ENCODE measurements at places on chromosomes 11 and 22. TPM values are rescaled to one million over a fixed set of nuclear protein-coding genes. Genes with fewer than 3 reads are reported as not detected.

PARVG gene
- total RNA-seq: 175 TPM

GRCh38 chr11:113203141-113203753, 111.1 kb upstream of the TTC12 start:
- DNase-seq: no peak

GRCh38 chr22:23058481-23059283, 11.6 kb upstream of the GNAZ start:
- no peak for DNase-seq

VPREB3 gene
- total RNA-seq: not detected

PATE4 gene
- not detected for total RNA-seq

GRCh38 chr11:8087185-8087584, 6.2 kb downstream of the TUB start:
- no peak for DNase-seq

DNA sequence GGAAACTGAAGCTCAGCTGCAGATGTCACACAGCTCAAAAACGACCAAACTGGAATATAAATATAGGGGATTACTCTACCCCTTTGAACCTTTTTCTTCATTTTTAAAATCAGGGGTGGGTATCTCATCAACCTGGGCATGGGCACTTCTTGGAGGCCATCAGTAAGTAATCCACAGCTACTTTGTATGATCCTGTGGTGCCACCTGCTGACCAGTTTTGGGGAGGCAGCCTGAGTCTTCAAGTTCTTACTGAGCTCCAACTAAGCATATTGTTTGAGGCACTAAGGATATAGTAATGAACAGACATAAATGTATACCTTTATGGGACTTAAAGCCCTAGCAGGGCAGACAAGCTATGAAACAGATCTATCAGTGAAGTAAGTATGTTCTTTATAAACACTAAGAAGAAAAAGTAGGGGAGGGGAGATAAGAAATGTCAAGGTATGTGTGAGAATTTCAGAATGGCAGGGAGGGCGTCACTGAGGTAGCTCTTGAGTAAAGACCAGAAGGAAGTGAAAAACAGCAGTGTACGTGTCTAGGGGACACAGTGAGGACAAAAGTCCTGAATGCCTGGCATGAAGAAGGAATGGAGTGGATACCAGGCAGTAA, 18.4 kb downstream of the TUB start:
- DNase-seq: peak; percentile 77

MAPK8IP2 gene
- 0.29 TPM for total RNA-seq

DNA sequence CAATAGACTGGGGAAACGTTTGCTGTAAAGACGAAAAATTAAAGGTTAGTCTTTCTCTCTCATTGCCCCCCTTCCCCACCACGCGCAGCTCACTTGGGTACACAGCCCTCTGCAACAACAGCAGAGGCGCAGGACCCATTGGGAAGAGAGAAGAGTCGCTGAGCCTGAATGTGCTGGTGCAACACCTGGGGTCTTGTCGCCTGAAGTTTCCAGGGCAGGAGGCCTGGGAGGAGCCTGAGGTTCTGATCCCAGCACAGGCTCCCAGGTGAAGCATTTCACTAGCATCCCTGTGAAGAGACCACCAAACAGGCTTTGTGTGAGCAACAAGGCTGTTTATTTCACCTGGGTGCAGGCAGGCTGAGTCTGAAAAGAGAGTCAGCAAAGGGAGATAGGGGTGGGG, 116.2 kb upstream of the NTM start:
- no peak for DNase-seq

PPFIBP2 gene
- total RNA-seq: 11.2 TPM

- DNase-seq: peak; percentile 28
These were observed 2.6 kb upstream of the CHRM1 start for GRCh38 chr11:62923601-62924411.

DNA sequence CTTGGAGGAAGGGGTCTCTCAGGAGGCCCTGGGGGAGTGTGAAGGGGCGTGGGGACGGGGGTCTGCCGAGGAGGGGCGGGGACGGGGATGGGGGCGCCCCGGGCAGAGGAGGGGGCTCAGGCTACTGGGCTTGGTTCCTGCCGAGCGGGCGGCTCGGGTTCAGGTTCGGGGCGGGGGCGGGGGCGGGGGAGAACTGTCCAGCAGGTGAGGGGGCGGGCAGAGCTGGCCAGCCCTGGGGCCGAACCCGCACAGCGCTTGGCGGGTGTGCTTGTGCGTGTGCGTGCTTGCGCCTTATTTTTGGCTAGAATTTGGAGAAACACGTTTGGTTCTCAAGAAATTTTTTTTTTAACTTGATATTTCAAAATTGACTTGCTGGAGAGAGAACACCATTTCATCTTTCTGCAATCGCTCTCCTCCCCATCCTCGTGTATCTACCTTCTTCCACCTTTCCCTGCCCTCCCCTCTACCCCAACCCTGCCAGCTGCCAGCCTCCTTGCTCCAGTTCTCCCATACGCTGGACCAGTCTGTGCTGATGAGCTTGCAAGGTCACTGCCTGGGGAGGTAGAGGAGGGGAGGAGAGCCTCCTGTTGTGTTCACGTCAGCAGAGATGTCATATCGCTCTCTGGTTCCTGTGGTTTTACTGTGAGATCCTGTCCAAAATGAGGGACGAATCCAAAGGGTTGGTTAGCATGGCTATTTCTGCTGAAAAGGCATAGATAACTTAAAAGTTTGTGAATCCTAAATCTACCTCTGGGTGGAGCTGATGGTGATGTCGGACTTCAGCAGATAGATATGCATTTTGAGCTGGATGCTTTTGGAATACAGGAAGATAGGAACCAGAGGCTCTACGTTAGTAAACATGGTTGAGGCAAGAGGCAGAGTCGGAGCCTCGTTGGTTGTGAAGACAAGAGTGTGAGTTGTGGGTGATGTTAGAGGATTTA, 668 bp downstream of the MADD start:
- peak; percentile 57 for DNase-seq

SCGB1C1 gene
- not detected for total RNA-seq

DNA sequence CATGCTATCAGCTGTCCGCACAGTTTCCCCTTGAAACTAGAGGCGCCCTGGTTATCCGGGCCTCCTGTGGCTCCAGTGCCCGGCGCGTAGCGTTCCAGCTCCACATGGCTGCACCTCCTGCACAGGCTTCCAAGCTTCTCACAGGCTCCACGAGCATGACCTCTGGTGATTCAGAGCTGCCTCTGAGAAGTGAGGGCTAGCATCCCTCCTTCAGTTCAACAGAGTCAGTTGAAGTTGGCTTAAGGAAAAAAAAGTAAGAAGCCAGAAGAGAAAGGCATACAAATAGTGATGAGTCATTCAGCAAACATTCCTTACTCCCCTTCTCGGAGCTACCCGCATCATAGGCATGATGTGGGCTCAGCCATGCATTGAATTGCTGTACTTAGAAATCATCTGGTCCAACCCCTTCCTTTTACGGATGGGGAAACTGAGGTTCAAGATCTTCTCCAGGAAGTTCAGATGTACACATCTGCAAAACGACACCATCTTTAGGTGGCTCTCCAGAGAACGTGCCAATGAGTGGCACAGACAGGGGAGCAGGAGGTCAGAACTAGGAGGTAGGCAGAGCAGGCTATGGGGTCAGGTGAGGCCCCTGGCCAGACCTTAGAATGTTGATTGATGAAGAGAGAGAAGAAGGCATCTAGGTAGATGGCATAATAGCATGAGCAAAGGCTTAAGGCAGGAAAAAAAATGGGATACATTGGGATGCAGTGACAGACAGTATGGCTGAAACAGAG, 216.3 kb upstream of the TBCEL start:
- no peak for DNase-seq

DNA sequence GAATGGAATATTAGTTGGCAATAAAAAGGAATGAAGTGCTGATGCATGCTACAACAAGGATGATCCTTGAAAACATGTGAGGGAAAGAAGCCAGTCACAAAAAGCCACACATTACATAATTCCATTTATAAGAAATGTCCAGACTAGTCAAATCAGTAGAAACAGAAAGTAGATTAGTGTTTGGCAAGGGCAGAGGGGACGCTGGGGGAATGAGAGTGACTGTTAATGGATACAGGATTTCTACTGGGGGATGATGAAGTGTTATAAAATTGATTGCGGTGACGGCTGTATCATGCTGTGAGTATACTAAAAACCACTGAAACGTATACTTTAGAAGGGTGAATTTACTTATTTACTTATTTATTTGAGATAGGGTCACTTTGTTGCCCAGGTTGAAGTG, 57.9 kb downstream of the C11orf58 start:
- DNase-seq: no peak

C22orf15 gene
- total RNA-seq: 1.4 TPM

CENPM gene
- total RNA-seq: 83.6 TPM

SMPD1 gene
- 35.5 TPM for total RNA-seq

OSM gene
- total RNA-seq: 135 TPM

DNA sequence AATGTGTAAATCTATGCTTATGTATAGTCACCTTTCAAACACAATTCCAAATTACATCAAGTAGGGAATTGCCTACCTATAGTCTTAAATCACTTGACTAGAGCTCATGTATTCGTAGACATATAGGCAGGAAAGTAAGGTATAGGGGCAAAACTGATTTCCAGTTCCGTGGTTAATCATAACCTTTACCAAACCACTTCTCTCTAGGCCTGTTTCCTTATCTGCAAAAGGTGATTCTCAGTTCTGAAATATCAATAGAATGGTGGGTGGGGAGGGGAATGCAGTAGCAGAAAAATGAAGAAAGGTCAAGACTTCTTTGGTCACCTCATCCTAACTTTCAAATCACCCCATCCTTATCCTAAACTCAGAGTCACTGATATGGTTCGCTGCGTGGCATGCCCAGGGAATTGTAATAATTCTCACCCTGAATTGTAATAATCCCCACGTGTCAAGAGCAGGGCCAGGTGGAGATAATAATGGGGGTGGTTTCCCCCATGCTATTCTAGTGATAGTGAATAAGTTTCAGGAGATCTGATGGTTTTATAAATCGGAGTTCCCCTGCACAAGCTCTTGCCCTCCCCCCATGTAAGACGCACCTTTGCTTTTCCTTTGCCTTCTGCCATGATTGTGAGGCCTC, 1.9 kb upstream of the ANO5 start:
- no peak for DNase-seq

- DNase-seq: no peak
These were observed 106.8 kb downstream of the KIRREL3 start for GRCh38 chr11:126893796-126894195.

DNA sequence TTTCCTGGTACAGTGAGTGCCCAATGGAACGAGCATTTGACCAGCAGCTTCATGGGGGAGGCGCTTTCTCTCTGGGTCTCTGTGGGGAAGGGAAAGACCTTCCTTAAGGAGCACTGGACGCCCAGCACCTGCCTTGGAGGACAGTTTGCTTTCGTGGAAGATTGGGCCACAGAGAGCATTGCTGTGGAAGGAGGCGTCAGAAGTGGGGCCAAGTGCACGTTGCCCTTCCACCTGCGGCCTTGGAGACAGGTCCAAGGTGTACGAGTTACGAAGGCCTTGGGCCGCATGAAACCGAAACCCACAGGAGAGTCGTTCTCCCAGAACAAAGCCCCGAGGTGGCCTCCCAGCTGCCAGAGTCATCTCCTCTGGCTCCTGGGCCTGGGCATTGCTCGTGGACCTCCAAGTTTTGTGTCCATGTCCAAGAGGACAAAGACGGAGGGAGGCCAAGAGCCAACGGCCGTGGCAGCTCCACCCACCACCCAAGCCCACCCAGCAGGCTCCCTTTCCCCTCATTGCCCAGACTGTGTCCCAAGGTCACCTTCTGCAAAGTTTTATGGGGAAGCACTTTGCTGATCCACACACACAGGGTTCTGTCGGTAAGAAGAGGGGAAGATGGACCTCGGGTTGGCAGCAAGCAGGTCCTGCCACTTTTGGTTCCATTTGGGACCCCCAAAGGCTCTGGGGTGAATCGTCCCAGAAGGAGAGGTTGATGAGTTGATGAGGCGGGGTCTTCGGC, 5.8 kb upstream of the NLRP6 start:
- DNase-seq: peak; percentile 19

SCUBE1 gene
- not detected for total RNA-seq

- DNase-seq: no peak
These were observed 28.4 kb upstream of the RAPSN start for GRCh38 chr11:47477323-47477722.

GRCh38 chr11:12154871-12155668, 44.7 kb downstream of the MICAL2 start:
- DNase-seq: no peak

DNA sequence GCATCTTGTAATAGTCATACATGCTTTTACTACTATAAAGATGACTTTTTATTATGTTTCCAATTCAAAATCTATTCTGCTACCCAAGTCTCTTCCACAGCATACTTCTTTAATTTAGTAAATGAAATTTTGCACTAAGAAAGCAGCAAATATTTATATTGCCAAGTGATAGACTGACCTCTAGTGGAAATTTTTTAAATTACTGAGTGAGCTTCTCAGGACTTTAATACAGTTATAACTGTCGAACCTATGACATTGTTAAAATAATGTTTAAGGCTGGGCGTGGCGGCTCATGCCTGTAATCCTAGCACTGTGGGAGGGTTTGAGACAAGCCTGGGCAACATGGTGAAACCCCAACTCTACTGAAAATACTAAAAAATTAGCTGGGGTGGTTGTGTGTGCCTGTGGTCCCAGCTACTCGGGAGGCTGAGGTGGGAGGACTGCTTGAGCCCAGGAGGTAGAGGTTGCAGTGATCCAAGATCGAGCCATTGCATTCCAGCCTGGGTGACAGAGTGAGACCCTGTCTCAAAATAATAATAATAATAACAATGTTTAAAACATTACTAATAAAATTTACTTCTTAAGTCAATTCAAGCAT, 27.3 kb downstream of the STK33 start:
- DNase-seq: no peak

ARRB1 gene
- total RNA-seq: 82.6 TPM

- no peak for DNase-seq
These were observed 378.7 kb upstream of the RAG2 start for GRCh38 chr11:36976741-36977140.

DNA sequence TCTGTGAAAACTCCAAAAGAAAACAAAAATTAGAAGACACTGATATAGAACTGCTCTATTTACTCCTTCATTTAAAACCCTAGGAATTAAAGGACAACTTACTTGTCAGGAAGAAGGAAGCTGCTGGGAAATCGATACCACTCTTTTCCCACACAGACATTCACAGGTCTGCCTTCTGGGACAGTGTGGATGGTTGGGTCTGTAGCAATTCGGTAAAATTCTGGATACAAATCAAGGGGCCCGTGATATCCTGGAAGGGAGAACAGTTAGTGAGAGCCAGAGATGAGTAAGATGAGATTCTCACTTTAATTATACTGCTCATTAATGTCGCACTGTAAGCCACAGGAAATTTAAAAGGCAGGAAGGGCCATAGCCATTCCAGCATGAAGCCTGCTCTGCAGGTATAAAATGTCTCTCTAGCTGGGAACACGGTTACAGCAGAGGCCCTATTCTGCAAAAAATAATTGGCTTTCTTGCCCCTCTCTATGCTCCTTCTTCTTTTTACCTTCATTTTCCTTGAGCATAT, 34.0 kb downstream of the ALG9 start:
- no peak for DNase-seq

POLD4 gene
- 53.2 TPM for total RNA-seq

DNA sequence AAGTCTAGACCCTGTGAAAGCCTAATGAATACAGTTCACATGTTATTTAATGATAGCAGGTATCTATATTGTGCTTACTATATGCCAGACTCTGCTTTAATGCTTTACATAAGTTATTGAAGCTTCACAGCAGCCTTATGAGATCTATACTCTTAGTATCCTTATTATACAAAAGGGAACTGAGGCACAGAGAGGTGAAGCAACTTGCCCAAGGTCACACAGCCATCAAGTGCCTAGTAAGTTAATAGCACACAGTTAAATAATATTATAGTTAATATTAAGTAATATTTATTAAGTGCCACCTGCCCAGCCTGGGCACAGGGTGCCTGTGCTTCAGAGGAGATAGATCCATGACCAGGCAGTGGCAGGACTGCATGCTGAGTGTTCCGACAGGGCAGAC, 78.1 kb downstream of the TP53I11 start:
- DNase-seq: no peak

Measured in activated CD8-positive, alpha-beta T cell treated with anti-CD3 and anti-CD28 coated beads, Interleukin-2, amount 10 ng/mL, durations not matched to agents 7 days and 5 days (primary cell).